ENCODE measurements at places on chromosomes 2 and 18.

DNA sequence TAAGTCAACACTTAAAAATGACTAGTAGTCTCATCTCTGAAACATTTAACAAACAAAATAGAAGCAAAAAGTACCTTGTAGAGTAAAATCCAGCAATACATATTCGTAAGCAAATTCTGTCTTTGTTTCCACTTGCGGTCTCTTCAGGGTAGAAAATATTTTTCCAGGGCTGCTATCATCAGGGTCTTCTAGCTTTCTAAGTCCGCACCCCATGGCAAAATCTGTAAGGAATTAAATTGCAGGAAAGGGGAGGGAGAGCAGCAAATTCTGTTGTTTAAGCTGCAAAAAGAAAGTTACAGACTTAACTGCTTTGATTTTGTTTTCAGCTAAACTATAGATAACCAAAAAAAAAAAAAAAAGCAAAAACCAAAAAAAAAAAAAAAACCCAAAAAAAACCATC, at the start of gene RFTN2:
Gene RFTN2 (minus strand): TSS at position 342 of the 400 bp plus-strand sequence. CDS start 129 bp downstream, at position 213.
- DNase-seq = no peak

- DNase-seq = no peak
Observed at GRCh38 chr2:46651363-46652099, 172.2 kb downstream of the TMEM247 start.

DNA sequence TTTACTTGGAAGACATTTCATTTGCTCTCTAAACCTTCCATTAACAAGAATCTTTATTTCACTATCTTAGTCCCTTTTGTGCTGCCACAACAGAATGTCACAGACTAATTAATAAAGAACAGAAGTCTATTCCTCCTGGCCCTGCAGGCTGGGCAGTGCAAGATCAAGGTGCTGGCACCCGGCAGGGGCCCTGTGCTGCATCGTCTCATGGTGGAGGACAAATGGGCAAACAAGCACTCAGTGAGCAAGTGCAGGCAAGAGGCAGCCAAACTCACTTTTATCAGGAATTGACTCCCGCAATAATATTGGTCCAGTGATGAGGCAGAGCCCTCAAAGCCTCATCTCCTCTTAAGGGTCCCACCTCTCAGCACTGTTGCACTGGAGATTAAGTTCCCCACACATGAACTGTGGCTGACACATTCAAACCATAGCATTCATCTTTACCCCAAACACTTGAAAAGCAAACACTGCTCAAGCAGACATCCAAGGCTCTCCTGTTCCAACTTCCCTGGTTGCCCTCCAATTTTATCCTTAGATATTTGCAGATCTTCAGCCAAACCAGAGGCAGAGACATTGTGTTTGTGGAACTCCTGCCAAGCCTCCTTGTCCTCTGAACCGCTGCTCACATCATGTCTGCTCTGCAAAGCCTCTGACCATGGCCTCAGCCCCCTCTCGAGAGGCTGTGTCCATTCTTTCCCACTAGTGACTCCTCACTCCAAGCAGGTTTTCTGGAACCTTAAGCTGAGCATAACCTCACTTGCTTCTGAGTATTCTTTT, 404.4 kb upstream of the SOX11 start:
- DNase-seq = no peak

GRCh38 chr2:161578998-161579397, 45.2 kb upstream of the SLC4A10 start:
- no peak for DNase-seq

- no peak for DNase-seq
Observed at GRCh38 chr2:10344105-10345066, 41.7 kb downstream of the HPCAL1 start.

DNA sequence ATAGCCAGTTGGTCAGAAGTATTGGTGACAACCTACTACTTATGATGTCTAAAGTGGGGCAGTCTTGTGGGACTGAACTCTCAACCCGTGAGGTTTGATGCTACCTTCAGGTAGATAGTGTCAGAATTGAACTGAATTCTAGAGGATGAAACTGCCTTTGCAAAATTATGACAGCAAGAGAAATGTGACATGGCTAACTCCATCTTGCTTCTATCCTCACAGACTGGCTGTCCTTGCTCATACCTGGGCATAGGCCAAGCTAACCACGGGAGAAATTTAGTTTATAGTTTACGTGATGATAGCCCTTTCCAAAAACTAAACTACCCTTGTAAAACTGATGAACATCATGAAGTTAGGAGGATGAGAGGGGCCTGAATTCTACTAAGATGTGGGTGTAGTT, 24.9 kb upstream of the TGIF1 start:
- DNase-seq = no peak

DNA sequence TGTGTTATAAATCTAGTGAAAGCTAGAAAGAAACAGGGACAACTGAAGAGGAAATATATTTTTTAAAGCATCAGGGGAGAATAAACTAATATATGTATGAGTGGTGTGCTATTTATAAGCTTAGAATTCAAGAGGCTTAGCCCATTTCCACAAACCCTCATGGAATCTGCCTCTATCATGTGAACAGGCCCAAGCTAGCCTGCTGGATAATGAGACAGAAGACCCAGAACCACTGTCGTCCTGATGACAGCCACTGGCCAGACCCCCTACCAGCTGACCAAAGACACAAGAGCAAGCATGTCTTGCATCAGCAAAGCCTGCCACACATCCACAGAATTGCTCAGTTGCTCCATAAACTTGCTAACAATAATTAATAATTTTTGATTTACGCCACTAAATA, 382.3 kb upstream of the NXPH2 start:
- DNase-seq = no peak

DNA sequence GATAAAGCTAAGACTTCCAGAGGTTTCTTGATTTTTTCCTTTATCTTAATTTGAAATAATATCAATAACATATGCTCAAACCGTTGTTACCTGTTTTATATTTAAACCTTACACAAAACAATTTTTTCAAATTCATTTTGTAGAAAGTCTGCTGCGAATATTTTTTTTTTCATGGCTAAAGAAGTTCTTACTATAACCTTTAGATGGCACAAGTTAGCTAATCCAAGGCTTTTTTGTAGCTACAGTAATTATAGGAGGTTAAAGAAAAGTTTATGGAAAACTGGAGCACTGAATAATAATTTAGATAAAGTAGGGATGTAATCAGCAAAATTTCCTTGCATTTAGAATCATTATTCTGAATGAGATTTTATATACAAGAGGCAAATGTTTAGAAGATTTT, 78.0 kb upstream of the PNPT1 start:
- DNase-seq = no peak

DNA sequence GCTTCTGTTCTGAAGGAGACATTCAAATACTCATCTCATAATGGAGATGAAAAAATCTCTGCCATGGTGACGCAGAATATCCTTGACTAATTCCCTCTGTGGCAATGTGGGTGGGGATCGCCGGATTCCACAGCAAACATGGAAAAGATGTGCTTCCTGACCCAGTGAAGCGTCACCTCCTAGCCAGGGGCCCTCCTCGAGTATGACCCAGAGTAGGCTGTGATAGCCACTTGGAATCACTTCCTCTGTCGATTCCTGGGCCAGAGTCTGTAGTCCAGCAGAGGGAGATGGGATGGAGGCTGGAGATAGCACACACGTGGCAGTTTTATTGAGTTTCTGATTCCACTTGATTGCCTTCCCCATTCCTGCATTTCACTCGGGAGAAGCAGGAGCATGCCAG, 36.8 kb downstream of the DRC1 start:
- no peak for DNase-seq

GRCh38 chr2:66322506-66323260, 112.2 kb upstream of the MEIS1 start:
- DNase-seq = no peak

DNA sequence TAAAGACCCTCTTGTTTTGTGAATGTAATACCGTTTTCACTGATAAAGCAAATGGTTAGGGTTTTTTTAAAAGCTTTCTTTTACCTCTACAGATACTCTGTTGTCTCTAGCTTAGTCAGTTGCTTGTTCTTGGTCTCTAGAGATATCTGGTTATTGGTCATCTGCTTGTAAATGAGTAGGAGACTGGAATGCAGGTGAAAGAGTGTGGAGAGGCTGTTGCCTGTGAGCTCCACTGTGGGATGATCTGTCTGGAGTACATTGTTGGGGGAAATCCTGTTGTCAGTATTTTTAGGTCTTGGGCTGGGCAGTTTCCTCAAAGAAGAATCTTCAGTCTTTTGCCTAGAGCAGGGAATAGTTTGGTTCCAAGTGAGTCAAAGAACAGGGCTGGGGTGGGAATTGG, 67.7 kb downstream of the SMCHD1 start:
- DNase-seq = no peak

DNA sequence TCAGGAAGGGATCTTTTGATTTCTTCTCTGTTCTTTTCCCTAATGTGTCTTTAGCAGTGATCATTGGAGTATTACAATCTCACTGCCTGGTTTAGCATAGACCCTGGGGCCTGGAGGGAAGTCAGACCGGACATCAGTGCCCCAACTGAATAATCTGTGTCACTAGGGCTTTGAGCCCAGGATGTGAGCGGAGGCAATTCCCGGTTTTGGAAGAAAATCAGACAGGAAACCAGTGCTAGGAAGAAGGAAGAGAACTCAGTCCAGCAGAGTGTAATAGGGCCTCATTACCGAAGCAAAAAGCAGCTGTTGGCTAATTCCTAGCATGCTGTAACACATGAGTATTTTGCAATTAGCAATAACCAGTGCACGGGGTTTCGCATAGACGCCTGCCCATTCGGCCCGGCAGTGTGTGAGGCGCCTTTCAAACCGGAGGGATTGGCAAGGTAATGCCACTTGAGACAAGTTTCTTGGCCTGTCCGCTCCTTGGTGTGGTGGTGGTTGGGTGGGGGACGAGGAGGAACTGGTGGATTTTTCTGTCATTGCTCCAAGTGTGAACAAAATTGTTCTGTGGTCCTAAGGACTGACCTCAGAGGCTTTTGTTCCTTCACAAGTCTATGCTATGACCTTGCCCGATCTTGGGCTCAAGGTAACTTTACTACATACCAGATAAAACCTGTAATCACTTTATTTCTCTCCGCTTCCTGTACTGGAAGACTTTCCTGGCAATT, 2.8 kb downstream of the FOSL2 start:
- DNase-seq = no peak

DNA sequence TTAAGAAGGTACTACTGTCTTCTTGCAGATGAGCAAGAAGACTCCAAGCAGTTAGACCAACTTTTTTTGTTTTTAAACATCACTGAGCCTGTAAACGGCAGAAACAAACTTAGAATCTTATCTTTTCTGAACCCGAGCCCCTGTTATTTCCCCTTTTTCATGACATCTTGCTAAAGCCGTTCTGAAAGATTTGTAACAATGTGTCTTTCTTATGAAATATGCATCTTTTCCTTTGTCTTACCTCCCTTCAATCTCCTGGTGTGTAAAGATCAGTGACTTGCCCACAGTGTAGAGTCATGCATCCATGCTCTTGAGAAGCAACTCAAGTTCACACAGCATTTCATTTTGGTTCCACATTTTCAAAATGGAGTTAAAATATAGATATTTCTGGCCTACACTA, 288.8 kb upstream of the CELF4 start:
- no peak for DNase-seq

GRCh38 chr2:219515874-219516629, 1.8 kb downstream of the ASIC4 start:
- DNase-seq = no peak

DNA sequence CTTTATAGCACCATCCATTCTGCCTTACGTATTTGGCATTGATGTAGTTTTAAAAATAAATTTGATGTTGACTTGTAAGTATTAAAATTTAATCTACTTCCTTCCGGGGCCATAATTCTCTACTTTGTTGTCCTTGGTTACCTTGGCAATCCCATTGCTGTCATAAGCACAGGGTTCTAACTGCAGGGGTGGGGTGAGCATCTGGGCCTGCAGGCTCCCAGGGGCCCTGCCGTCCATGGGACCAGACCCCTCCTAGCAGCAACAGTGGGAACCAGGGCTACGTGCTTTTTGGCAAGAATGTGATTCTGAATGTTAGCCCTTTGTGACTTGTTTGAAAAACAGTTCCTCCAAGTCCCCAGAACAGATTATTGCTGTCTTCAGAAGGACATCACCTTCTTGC, 4.9 kb downstream of the ASAP2 start:
- no peak for DNase-seq

DNA sequence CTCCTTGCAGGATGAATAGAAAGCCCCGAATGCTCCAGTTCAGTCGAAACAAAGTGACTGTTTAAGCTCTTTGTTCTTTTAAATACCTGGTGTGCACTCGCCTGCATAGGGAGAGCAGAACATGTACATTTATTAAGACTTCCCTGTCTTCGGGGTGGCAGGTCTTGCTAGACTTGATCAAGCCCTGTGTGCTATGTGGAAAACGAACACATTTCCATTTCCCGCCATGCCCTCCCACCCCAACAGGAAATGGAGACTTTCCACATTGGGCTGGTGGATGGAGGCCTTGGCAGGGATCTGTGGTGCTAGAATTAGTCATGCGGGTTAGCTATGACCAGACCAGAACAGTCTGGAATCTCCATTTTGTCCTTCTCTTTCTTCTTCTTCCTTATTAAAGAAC, 321.0 kb upstream of the THSD7B start:
- DNase-seq = no peak

DNA sequence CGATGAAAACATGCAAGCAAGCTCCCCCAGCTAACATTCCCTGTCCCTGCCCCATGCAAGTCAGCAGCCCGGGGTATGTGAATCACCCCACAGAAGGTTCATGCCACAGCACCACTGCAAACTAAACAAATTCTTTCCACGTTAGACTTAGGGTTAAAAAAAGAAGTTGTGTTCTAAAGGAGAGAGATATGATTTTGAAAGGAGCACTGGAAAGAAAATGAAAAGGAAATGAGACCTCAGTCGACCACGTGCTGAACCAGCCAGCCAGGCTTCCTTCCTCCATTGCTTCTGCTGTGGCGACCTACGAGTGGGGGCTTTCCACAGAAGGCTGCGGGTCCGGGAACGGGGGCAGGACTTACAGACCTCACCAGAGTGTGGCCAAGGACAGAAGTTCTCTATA, 52.0 kb downstream of the ARL4C start:
- DNase-seq = peak; percentile 48

GRCh38 chr2:186554850-186555671, 34.8 kb upstream of the ITGAV start:
- no peak for DNase-seq

DNA sequence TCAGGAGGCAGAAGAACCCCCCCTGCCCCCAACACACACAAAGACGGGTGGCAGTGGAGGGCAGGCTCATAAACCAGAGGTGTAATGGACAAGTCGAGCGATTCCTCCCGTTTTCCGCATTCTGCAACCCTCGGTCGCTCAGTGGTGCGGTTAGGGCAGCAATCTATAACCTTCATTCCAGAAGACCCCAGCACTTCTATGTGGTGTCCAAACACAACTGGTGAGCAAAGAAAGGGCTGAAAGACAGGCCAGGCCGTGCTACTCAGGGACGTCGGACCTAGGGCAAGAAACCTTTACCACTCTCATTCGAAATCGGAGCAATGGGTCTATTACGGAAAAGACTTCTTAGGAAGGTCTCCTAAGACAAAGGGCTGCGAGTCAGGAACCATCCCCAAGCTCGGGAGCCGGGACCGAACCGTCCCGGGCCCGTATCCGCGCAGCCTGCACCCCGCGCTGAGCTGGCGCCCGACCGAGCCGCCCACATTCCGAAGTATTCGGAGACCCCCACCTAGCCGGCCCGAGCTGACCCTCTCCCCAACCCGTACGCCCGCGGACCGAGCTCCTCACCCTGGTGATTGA, 568 bp downstream of the ARL5A start:
- DNase-seq = peak; percentile 27
